ENCODE measurements at places on chromosomes 2 and 18.

- DNase-seq, result peak; percentile 14
Observed at GRCh38 chr2:31693882-31694281, 113.1 kb upstream of the SRD5A2 start.

DNA sequence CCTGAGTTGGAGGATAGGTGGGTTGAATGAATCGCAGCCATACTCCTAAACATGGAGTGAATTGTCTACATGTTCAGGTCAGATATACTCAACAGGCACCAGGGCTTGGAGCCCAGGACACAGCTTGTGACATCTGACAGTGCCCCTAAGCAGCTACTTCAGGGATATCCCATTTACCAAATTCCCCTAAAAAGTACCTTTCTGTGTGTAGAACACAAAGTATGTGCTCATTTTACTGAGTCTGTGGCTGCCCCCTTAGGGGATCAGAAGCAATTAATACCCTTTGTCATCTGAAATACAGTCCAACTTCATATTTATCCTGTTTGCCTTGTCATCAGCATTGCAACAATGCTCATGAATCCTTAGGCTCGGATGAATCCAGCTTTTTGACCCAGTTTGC is 20.8 kb downstream of the TNFRSF11A start:
- no peak for DNase-seq

- DNase-seq, result no peak
Observed at GRCh38 chr2:4135765-4136164, 432.4 kb downstream of the DCDC2C start.

GRCh38 chr2:120343100-120343432 is 2.9 kb upstream of the INHBB start:
- DNase-seq, result no peak

- no peak for DNase-seq
Observed at GRCh38 chr18:48493434-48494230, 45.2 kb upstream of the CTIF start.

- DNase-seq, result no peak
Observed at GRCh38 chr2:144240656-144241339, 279.1 kb downstream of the ZEB2 start.

DNA sequence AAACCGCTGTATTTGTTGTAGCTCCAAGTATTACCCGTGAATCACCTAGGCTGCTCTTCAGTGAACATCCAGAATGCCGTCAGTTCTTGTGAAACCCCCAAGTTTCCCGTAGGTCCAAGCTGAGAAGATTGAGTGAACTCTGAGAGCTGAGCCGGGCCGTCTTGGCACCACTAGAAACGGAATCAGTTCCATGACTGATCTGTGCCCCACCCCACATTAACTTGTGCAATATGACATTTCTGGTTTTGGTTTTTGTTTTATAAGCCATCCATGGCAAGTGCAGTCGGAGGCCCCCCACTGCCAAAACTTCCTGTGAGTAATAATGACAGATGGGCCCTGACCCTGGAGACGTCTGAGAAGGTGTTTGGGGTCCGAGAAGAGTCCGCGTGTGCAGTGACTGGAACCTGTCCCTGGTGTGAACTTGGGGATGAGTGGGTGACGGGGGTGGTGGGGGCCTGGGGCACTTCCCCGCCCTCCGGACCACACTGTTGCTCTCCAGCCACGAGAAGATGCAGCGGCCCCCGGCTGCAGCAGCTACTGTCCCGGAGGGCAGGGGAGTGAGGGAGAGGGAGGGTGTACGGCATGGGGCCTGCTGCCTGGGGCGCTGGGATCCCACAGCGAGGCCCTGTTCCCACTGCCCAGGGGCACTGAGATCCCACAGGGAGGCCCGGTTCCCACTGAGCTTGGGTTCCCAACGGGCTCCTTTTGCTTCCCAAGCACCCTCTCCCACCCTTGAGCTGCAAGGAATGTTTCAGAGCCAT is 26.5 kb downstream of the NFATC1 start:
- no peak for DNase-seq

- DNase-seq, result no peak
Observed at GRCh38 chr18:13565228-13565627, 161.1 kb downstream of the FAM210A start.

DNA sequence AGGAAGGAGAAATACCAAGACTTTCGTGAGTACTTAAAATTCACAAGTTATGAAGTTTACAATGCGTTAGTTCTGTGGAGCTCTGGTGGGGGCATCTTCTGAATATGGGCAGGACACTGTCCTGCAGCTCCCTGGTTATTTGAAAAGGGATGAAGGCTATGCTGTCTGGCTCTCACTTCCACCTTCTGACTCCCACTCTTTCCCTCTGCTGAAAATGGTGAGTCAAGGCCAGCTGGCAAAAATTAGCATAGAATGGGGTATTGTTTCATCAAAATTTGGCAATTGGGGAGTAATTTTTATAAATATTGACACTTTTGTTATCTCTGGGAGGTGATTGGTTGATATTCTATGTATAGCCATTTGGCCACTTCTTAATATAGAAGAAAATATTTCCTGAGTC is 177.4 kb downstream of the PARD3B start:
- DNase-seq, result no peak

DNA sequence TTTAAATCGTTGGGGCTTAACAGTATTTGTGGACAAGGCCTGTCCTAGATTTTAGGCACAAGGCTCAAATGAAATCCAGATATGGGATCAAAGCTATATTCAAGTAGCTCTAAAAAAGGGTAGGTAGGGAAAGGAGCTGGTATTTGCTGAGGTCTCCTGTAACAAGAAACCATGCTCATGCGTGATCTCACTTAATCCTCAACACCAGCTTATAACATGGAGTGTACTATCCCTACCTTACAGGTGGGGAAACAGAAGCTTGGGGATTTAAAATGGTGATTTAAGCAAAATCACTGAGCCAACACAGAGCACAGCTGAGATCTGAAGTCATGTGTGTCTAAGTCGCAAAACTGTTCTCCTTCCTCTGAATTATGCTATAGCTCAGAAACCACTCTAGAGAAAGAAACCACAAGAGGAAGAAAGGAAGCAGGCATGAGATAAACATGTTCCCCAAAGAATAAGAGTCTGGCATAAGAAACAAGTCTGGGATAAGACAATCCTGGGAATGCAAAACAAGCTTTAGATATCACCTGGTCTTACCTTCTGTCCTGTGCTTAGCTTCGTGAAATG is 43.1 kb downstream of the CYRIA start:
- DNase-seq, result no peak

GRCh38 chr2:193581807-193582206 is 1387.1 kb upstream of the TMEFF2 start:
- peak; percentile 5 for DNase-seq

Data from epithelial cell of esophagus (primary cell).